ENCODE measurements at places on chromosomes 4 and X.

- no peak for DNase-seq
These were observed 311.7 kb upstream of the TAPT1 start for GRCh38 chr4:16537926-16538325.

DNA sequence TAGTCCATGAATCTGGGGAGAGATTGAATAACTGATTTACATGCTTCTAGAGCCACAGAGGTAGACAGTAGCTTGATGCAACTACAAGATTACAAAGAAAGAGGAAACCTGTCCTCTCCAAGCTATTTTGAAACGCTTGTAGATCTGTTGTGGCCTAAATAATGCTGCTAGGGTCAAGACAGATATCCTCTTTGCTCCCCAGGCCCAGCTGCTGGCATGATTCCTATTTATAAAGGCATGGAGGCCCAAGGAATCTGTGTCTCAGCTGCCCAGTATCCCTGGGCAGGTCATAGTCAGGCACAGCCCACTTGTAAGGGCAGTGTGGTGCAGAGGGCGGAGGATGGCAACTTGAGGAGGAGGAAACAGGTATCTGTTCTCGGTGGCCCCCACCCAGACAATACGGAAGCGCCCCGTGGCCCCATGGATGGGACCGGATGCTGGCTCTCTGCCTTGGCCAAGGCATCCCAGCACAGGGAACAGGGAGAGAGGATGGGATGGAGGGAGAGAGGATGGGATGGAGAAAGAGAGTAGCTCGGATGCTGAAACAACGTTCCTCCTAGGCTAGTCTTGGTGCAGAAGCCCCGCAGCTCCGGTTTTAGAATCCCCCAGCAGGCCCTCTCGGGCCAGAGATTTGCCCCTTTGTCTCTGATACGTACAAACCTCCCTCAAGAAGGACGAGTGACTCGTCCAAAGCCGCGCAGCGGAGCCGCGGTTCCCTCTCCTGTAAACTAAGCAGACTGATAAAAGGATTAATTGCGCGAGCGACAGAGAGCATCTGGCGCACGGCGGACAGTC lies 767 bp upstream of the SMIM20 start:
- DNase-seq: peak; percentile 16

- no peak for DNase-seq
These were observed 32.0 kb upstream of the ANXA5 start for GRCh38 chr4:121728798-121729226.

GRCh38 chr4:62006108-62006507 lies 806.0 kb downstream of the ADGRL3 start:
- DNase-seq: no peak

GRCh38 chr4:170682558-170683294 lies 593.0 kb upstream of the AADAT start:
- DNase-seq: no peak

DNA sequence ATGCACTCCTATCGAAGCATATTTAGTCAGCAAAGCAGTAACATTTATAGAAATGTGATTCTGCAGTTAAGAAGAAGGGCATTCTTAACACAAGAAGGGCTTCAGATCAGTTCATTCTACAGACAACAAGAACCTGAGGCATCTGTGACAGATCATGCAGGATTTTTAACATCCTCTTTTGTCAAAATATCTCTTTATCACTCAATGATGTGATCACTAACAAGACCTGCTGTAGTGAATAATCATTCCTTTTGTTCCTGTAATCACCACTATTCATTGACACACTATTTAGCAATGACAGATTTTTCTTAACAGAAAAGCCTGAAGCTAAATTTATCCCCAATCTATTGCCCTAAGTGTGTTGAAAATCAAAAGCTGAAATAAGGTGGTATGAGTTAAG lies 47.8 kb upstream of the ARHGAP24 start:
- DNase-seq: no peak

- peak; percentile 50 for DNase-seq
These were observed at the start of gene ANTXR2 for GRCh38 chr4:80072744-80073472. ANTXR2 (minus strand) TSS chr4:80073229; CDS start chr4:80072560, 669 bp downstream.

- no peak for DNase-seq
These were observed 31.3 kb upstream of the ANXA5 start for GRCh38 chr4:121728066-121728465.

GRCh38 chr4:680928-681645 lies 6.7 kb downstream of the MYL5 start:
- peak; percentile 57 for DNase-seq

GRCh38 chr4:41535911-41536371 lies 2.0 kb upstream of the LIMCH1 start:
- DNase-seq: no peak

DNA sequence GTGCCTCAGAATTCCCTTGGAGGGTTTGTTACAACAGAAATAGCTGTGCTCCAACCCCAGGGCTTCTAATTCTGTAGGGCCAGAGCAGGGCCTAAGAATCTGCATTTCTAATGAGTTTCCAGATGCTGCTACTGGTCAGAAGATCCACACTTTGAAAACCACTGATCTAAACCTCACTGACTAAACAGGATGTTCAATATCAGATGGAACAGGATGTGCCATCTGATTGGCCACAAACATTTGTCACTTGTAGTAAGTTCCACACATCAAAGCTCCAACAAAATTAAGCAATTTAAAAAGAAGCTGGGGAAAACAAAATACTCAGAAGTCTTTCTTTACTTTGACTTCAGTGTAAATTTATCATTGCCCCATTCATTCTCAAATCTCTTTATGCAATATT lies 14.3 kb downstream of the CASK start:
- DNase-seq: no peak

- DNase-seq: no peak
These were observed 79.8 kb upstream of the ADGRA3 start for GRCh38 chr4:22595684-22596083.

DNA sequence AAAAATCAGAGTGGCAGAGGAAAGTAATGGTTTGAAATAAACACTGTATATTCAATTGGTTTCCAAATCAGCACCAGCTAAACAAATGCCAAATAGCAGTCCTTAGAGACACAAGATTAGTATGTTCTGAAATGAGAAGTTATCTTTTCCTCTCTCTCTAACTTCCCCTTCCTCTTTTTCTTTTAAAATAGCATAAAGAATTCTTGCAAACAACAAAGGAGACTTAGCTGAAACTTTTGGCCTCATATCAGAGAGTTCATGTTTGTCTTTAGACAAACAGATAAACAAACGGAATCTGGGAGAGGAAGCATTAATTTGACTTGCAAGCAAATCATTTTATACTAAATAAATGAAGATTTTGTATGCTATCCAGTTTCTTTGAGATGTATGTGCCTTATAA lies 399.0 kb downstream of the GBA3 start:
- no peak for DNase-seq

DNA sequence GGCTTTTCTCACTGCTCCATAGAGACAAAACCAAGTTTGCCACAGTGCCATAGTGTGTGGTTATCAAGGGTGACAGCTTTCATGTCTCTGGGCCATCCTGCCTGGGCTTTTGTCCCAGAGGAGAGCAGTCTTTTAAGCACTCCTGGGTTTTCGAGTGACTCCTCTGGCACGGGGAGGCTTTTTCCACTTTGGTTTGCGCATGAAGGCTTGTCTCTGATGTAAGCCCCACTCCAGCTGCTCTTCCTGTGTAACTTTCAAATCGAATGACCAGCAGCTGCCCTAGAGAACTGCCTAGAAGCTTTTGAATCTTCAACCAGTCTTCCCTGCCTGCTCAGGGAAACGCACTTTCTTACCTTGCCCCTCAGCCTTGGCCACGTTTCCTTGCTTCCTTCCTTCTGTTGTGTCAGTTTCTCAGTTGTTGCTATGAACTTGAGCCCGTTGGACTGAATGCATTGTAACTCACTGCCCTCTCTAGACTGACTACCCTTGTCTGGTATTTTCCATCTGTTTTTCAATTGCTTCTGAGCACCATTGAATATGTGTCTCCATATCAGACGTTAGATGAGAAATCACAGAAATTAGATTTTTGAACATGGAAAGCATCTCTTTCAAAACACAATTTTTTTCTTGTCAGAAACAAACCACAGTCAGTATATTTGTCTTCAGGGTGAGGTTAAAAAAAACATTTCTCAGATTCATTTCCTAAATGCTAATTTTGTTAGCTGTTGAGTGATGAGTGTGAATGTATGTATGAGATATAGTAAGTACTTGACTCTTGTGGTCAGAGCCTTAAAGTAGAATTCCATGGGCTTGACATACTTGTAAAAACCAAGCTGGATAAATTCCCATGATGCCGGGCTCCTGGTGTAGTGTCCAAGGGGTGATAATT lies 45.3 kb downstream of the SLC9A6 start:
- no peak for DNase-seq

- no peak for DNase-seq
These were observed 229.5 kb downstream of the SPCS3 start for GRCh38 chr4:176549161-176549865.

GRCh38 chr4:16844816-16845586 lies 53.4 kb downstream of the LDB2 start:
- DNase-seq: no peak

DNA sequence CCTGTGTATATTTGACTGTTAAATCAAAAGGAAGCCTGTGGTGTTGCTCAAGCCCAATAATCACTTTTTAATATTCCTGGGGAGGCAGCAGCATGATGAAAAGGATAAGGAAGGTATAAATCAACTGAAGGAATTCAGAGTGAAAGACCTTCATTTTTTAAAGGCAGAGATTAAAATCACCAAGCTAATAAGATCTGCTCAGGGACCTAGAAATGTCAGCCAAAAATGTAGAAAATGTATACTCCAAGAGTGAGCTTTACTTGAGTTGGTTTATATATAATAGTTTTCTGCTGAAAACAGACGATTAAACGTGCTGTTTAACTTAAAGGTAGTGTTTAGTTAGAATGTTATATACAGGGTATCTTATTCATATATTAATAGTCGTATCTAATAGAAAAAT lies 549.3 kb downstream of the IQCM start:
- no peak for DNase-seq

GRCh38 chr4:157564771-157565170 lies 344.2 kb downstream of the GRIA2 start:
- DNase-seq: no peak

- DNase-seq: no peak
These were observed 100.7 kb upstream of the GRPR start for GRCh38 chrX:16022580-16023200.

- DNase-seq: no peak
These were observed 118.0 kb downstream of the SOWAHB start for GRCh38 chr4:76779740-76780459.

DNA sequence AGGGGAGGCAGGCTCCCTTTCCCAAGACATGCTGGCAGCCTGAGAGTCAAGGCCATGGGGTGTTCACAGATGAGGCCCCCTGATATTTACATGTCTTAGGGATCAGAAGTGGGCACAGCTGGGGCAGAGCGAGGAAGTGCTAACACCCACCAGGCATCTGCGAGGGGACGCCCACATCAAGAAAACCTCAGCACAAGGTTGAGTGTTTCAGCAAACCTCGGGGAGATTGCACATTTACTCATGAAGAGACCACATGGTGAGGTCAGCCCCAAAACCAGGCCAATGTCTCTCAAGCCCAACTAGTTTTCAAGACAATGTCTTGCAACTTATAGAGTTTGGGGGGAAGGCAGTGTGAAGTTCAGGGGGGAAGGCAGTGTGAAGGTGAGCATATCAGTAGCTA lies 55.2 kb downstream of the CLNK start:
- no peak for DNase-seq

DNA sequence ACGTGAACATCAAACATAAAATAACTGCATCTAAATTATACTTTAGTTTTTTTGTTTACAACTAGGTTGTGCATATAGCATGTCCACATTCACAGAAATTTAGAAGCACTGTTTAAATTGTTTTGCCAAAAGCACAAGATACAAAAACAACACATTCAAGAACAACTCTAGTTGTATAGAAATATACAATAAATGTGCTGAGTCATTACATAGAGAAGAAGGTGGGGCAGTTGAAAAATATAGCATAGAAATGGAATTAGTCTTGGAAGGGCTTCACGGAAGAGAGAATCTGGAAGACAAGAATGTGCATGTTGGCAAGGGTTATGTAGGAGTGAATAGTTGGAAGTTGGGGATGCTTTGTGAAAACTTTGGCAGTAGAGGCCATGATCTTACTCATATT lies 239.0 kb upstream of the GLRA2 start:
- DNase-seq: no peak

GRCh38 chrX:134480061-134480460 lies 20.1 kb downstream of the HPRT1 start:
- DNase-seq: no peak

DNA sequence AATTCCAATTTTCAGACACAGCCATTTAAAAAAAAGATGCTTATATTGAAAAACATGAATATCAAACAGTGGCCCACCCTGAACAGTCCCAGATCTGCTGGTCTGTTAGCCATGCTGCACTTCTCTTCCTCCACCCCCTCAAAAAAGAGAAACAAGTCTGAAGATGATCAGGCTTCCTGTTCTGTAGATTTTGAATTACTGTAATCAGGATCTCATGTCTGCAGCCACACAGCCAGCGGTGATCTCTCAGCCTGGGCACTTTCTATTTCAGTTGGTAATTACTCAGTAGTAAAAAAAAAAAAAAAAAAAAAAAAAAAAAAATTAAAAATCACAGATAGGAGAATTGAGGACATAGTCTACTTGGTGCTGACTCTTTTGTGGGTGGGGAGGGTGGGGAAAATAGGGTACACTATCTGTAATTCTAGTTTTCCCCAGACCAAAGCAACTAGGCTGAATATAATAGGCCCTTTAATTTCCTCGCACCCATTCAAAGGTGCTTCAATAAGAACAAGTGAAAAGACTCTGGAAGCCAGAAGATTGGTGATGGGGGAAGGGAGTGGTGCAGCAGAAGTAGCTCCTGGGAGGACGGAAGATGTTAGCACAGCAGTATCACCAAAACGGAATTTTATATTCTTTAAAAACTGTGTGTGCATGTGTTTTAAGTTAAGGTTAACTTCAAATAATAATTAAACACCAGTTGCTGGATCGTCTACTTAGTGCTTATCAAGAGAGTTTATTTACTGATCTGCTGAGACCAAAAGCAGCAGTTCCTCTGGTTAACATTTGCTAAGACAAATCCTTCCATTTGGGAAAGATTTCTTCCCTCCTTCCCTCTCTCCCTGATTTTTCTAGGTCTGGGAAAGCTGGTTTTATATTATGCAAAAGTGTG lies 47.0 kb downstream of the SPRY1 start:
- DNase-seq: peak; percentile 13

GRCh38 chr4:62849696-62850095 lies 1559.6 kb downstream of the TECRL start:
- DNase-seq: no peak

DNA sequence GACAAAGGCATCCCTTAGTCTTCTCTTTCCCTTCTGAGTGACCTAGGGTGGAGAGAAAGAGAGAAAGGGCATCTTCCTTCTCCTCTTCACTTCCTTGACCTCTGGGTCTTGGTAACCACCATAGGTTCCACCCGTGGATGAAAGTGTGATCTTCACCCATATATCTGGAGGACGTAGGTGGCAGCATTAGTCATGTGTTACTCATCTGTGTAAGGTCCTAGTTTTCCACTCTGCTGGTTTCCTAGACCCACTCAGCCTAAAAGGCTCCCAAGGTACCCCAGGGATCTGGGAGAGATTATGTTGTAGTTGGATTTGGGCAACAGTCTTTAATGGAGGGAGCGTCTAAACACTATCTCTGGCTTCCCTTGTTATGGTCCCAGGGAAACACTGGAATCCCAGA lies 45.5 kb upstream of the RAB9B start:
- no peak for DNase-seq
